ENCODE measurements at places on chromosomes 12 and 14.

DNA sequence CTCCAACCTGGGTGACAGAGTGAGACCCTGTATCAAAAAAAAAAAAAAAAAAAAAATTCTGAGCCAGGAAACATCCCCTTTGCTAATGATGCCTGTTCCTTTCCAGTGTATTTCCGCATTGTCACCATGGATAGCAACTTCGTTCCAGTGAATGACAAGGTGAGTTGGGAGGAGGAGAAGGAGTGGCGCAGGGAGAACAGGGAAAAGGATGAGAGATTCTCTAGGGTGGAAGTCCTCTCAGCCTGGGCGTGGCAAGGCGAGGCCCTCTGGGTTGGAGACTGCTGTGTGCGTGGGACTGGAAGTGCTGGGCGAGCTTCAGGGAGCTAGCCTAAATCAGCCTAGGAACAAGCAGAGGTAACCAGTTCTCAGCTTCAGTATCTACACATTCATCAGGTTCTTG is 7.2 kb downstream of the A2ML1 start:
- DNase-seq: no peak

DNA sequence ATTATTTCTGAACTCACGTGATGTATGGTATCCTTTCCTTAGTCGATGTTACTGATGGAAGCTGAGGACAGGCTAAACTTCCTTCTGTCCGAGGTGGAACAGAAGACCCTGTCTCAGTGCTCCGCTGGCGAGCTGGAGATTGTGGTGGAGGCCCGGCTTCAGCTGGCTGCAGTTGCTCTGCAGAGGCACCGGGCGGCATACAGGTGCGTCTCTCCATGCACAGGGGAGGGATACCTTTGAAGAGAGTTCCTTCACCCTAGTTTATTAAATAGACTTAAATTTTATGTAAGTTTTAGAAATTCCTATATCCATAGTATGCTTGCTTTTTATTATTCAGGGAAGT is 186.7 kb upstream of the NEDD1 start:
- no peak for DNase-seq

GRCh38 chr14:60648249-60648933 is 886 bp downstream of the SIX1 start:
- DNase-seq: no peak

GRCh38 chr14:73613046-73613383 is 698 bp downstream of the ACOT6 start:
- DNase-seq: no peak

DNA sequence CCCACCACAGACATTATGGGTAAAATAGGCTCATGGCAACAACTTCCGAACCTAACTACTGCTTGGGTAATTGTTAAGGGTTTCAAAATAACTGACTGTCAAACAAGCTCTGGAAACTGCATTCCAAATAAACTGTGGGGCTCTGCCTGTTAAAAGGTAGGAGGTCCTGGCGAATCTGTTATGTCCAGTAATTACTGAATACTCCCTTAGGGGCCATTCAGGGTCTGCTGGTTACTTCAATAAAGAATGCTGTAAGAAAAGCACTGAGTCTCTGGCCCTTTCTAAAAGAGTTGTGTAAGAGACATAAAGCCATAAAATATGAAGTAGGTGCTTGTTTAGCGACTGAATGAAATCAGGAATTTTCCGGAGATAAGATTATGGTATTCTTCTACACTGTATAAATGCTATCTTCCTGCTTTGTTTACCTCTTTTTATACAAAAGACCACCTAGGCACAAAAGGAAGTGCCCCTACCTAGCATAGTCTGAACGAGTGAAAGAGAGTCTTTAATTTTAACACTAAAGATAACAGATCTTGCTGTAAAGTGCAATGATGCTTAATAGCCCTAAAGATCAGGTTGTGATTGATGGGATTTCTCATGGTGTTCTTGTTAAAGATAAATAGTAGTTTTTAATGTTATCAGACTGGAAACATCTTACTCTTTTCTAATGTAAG is 127.8 kb downstream of the FBXL14 start:
- DNase-seq: no peak

GRCh38 chr14:87960013-87960787 is 32.8 kb downstream of the GALC start:
- no peak for DNase-seq

- DNase-seq: no peak
Measured at GRCh38 chr12:113601656-113602263, 130.1 kb upstream of the LHX5 start.

DNA sequence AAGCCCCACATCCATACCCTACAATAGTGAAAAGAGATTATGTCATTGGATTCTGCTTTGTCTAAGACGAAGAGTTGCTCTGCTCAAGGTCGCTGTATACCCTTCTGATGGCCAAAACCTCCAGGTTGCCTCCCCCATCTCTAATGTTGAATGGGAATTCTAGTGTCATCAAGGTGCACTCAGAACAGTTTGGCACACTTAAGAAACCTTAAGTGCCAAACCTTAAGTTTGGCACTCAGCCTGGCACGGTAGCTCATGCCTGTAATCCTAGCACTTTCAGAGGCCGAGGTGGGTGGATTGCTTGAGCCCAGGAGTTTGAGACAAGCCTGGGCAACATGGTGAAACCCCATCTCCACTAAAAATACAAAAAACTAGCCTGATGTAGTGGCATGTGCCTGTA is 1245.6 kb upstream of the SEL1L start:
- DNase-seq: no peak

DNA sequence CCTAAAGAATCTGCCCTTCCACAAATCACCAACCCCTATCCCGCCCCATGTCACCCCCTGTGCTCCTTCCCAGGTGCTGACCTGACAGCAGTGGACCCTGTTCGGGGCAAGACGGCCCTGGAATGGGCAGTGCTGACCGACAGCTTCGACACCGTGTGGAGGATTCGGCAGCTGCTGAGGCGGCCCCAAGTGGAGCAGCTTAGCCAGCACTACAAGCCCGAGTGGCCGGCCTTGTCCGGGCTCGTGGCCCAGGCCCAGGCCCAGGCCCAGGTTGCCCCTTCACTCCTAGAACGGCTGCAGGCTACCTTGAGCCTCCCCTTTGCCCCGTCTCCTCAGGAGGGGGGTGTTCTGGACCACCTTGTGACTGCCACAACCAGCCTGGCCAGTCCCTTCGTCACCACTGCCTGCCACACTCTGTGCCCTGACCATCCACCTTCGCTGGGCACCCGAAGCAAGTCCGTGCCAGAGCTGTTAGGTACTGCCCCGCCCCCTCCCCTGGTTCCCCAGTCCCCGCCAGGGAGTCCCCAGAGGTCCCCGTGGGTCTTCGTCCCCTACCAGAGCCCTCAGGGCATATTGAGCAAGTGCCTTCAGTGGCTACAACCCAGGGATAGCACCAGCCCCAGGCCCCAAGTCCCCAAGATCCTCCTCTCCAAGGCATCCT is 2.7 kb downstream of the ANKRD33 start:
- DNase-seq: no peak

- peak; percentile 34 for DNase-seq
Measured at GRCh38 chr12:6724409-6724797, 557 bp downstream of the COPS7A start.

DNA sequence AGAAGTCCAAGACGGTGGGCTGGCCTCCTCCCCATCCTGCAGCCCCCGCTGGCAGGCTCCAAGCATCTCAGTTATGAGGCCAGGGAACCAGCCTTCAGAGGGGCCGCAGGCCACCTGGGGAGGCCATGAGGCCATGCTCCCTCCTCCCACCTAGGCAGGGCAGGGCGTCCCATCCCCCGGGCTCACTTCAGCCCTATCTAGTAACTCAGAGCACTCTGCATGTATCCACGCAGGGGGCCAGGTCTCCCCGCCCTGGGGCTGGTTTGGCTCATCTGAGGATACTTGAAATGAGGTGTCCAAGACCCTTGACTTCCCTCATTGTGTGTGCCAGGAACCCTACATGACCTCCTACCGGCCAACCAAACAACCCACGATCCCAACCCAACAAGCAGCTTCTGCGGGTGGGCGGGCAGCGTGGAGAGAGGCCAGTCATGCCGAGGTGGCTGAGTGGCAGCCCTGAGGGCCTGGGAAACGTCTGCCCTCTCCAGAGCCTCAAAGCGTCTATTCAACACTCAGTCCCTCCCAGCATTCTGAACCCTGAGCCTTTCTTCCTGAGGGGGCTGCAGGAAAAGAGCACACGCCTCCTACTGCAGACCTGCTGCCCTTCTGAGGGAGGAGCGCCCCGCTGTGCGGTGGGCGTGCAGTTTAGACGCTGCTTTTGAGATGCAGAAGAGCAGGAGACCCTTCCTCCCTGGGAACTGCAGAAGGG is 16.8 kb downstream of the ISCA2 start:
- DNase-seq: no peak

DNA sequence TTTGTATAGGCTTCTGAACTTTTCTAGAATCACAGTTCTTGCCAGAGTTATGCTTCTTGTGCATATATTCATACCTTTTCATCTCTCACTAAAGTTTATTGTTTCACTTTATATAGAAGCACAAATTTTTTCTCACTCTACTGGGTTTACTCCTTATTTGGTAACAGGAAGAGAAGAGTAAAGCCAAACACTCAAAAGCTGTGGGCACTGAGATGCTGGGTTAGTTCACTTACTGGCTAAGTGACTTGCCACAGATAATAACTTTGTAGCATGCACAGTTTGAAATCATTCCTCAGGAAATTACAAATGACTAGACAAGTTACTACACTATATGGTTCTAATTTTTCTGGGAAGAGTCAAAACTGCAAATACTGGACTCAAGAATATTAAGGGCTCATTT is 7.8 kb downstream of the HIGD1C start:
- no peak for DNase-seq

DNA sequence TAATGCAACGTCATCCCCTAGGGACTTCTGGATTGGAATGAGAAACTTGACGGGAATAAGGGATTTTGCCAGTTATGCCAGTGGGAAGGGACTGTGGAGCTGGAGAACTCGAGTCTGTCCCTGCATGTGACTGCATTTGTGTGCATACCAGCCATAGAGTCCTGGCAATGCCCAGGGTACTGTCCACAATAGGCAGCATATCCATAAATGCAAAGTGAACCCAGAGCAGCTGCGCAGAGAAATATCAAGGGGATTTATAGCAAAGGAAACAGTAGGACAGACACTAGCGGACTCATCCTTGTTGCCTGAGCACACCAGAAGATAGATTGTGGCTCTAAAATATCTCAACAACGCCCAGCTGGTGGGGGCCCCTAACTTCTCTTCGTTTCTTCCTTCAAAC is 247.1 kb upstream of the SRRM4 start:
- no peak for DNase-seq

DNA sequence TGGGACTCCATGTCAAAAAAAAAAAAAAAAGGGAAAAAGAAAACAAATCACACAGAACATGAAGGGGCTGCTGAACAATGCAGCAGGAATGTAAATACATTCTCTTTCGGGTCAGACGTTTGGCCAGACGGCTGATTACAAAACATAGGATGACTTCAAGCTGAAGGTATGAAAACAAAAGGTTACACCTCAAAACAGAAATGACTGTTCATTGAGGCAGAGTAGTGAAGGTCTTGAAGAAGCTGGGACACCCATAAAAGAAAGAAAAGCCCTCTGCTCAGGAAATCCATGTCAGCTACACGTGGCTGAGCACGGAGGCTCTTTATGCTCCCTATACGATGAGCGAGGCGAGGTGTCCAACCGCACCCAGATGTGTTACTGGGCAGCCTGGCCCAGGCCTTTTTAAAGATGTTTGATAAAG is 37.7 kb downstream of the FGD4 start:
- DNase-seq: no peak

DNA sequence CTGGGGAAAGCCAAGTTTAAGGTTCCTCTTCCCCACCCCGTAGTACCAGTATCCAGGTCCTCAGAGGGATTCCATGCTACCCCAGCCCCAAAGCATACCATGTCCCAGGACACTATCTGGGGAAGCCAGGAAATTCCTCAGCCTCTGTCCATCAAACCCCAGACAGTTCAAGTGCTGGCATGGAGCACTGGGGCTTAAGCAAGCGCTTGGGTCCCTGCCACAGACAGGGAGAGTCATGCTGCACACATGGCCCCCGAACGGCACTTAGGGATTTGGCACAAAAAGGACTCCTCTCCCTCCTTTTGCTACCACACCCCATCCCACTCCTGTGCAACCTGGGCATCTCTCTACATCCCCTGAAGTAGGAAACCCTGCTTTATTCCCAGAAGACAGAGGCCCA is 21.8 kb downstream of the ADCY6 start:
- no peak for DNase-seq

GRCh38 chr14:38948171-38948570 is 154.9 kb downstream of the SEC23A start:
- no peak for DNase-seq

- DNase-seq: no peak
Measured at GRCh38 chr12:44465139-44465538, 411.0 kb downstream of the NELL2 start.

DNA sequence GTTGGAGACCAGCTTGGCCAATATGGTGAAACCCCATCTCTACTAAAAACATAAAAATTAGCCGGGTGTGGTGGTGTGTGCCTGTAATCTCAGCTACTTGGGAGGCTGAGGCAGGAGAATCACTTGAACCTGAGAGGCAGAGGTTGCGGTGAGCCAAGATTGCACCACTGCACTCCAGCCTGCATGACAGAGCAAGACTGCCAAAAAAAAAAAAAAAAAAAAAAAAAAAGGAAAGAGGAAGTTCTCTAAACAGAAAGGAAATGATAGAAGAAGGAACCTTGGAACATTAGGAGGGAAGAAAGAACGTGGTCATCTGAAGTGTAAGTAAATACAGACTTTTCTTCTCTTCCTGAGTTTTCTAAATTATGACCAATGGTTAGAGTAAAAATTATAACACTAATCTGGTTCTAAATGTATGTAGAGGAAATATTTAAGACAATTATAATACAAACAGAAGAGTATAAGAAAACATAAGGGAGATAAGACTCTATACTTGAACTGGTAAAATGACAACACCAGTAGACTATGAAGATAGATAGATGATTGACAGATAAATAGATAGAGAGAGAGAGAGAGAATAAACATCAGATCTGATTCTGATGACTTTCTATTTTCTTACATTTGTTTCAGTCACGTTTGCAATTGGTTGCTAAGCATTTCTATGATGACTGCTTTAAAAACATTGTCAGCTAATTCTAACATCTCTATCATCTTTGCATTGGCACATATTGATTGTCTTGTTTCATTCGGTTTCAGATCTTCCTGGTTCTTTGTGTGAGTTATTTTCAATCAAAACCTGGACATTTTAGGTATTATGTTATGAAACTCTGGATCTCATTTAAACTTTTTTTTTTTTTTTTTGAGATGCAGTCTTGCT is 12.9 kb upstream of the CORO1C start:
- DNase-seq: peak; percentile 60

- DNase-seq: no peak
Measured at GRCh38 chr12:120902846-120903411, 1.2 kb downstream of the SPPL3 start.

GRCh38 chr14:70907176-70907995 is at the start of gene PCNX1:
Gene PCNX1, plus strand, starts transcription at chr14:70907459. Its CDS starts 392 bp downstream, at chr14:70907851.
- DNase-seq: peak; percentile 70

DNA sequence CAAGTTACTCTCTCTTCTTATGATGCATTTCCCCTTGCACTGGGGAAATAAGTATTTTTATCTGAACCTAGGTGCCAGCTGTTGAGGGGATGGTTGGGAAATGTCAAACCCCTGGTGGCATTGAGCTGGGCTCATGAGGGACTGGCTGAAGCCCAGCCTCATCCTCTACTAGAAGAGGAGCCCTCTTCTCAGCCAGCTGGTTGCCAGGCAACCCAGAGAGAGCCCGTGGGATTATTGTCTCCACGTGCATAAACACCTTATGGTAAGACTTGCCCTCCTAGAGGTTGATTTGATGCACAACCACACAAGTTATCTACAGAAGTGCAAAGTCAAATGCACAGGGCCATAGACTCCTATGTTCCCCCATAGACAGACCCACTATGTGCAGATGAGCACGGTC is 89.8 kb downstream of the WSCD2 start:
- no peak for DNase-seq

- peak; percentile 34 for DNase-seq
Measured at GRCh38 chr14:70416725-70417349, at the start of gene SYNJ2BP. Gene SYNJ2BP, minus strand, starts transcription at chr14:70417090. Its CDS starts 127 bp downstream, at chr14:70416963.

GRCh38 chr12:124026755-124027745 is 54.0 kb downstream of the ZNF664 start:
- DNase-seq: peak; percentile 73
